ENCODE measurements at places on chromosomes 11 and 22. TPM values are rescaled to one million over a fixed set of nuclear protein-coding genes. Genes with fewer than 3 reads are reported as not detected.

DNA sequence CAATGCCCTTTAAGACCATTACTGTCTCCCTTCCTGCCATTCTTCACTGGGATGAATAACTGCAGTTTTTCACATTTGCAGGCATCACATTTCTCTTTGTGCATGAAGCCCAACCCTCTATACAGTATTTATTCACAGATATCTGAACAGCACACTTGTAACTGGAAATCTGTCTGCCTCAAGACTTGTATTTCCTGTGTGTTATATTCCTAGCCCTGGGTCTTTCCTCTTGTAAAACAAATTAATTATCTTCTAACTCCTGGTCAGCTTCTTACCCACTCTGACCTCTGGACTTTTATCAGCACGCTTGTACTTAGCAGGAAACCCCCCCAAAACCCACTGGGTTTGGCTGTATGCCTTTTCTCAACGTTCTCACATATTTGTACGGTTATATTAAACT lies 2.0 kb downstream of the CSRP3 start:
- no peak for ATAC-seq

The PAMR1 gene
- total RNA-seq = 0.46 TPM

GRCh38 chr11:15909937-15910598 lies 446.3 kb downstream of the SOX6 start:
- no peak for ATAC-seq

GRCh38 chr11:12478743-12479142 lies 101.4 kb downstream of the PARVA start:
- ATAC-seq = no peak

The PDE2A gene
- total RNA-seq = 5.4 TPM

GRCh38 chr11:33737362-33737821 lies 1.2 kb upstream of the CD59 start:
- ATAC-seq = no peak

The KCTD14 gene
- total RNA-seq = 0.87 TPM

DNA sequence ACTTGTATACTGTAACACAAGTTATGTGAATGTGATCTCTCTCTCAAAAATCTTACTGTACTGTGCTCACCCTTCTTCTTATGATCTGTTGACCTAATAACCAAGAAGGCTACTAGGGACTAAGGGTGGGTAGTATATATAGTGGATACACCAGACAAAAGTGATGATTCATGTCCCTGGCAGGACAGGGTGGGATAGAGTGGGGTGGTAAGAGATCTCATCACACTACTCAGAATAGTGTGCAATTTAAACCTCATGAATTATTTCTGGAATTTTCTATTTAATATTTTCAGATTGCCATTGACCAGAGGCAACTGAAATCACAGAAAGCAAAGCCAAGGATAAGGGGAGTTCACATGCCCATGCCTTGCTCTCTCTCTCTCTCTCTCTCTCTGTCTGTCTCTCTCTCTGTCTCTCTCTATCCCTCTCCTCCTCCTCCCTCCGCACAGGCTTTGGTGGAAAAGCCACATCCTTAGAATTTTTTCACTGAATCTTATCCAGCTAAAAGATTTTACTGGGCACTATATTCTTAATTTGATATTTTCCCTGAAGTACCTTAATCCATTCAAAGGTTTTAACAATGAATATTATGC lies 12.0 kb upstream of the STK33 start:
- ATAC-seq = no peak

The LRRC75B gene
- 11.7 TPM for total RNA-seq

GRCh38 chr22:38981992-38982927 lies at the start of gene APOBEC3B:
APOBEC3B (plus strand) TSS chr22:38982347; CDS start chr22:38982454, 107 bp downstream.
- ATAC-seq = peak; percentile 94

The CASP4 gene
- total RNA-seq = not detected

DNA sequence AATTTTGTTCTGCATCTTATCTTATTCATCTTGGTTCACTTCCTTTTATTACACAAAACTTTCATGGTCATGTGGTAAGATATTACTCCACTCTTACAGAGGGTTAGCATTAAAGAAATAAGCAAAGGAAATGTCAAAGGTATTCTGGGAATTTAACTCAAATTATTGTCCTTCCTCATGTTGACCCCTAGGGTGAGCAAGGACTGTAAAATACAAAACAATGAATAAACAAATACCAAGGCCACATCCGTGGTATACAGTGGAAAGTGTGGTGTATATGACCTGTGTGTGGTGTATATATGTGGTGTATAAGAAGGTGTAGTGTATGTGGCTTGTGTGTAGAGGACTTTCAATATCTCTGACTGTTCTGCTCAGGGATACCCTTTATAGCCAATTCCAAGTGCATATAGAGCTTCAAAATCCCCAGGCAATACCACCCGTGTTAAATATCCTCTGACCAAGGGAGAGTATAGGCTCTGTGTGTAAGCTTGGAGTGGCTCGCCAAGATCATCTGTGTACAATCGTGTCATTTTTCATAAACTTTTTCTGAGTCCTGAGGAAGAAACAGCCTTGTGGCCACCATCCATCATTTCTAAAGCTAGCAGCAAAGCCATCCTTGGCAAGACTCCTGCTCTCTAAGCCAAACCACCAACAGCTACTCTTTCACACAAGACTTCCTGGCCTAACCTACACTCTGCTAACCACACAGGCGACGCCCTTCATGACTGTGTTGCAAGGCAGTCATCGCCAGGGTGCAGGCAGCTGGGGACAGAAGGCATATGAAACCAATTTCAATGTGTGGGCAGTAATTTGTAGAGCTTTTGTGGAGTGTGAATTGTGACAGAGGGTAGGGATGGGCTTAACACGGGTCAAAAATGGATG lies 548.0 kb downstream of the ETS1 start:
- peak; percentile 100 for ATAC-seq

The FBXO3 gene
- 21.4 TPM for total RNA-seq

DNA sequence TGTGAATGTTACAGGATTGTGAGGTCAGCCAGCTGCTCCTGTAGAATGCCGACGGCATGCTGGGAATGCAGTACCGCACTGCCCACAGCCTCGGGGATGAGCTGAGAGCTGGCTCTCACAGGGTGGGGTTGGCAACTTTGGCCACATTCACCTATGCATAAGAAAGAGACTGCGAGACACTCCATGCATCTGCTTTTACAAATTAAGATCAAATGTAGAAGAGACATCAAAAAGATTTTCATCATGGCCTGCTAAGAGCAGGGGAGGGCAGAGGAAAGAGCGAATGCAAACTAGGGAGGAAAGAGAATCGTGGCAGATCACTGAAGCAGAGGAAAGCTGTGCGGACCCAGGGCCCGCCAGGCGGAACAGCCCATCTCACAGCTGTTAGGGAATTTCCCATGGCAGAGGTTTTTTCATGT lies 49.8 kb upstream of the SPATA19 start:
- ATAC-seq = peak; percentile 90

DNA sequence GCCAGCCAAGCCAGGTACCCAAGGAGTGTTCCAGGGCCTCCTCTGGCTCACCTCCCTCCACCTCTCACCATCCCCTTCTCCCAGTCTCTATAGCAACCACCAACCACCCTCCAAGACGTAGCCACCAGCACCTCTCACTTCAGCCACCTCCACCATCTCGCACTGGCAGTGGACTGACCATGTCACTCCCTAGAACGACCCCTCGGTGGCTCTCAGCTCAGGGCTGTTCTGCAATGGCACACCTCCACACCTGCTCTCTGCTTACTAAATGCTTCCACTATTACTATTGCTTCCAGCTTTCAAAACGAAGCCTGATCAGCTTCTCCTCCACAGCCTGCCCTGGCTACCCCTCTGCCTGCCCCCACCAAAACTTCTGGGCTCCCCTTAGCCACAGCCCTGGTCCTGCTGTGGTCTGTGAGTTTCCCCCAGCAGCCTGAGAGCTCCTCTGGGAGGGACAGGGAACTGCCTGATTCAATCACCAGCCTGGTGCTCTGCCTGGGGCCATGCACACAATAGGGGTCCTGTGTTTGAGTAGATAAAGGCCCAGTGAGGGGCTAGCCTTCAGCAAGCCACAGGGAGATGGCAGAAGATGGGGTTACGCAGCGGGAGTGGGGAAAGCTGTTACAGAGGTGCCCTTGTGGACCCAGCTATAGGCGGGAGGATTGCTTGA lies 17.5 kb upstream of the CBX7 start:
- no peak for ATAC-seq

The MPZL2 gene
- 1.3 TPM for total RNA-seq

The PANX3 gene
- not detected for total RNA-seq

DNA sequence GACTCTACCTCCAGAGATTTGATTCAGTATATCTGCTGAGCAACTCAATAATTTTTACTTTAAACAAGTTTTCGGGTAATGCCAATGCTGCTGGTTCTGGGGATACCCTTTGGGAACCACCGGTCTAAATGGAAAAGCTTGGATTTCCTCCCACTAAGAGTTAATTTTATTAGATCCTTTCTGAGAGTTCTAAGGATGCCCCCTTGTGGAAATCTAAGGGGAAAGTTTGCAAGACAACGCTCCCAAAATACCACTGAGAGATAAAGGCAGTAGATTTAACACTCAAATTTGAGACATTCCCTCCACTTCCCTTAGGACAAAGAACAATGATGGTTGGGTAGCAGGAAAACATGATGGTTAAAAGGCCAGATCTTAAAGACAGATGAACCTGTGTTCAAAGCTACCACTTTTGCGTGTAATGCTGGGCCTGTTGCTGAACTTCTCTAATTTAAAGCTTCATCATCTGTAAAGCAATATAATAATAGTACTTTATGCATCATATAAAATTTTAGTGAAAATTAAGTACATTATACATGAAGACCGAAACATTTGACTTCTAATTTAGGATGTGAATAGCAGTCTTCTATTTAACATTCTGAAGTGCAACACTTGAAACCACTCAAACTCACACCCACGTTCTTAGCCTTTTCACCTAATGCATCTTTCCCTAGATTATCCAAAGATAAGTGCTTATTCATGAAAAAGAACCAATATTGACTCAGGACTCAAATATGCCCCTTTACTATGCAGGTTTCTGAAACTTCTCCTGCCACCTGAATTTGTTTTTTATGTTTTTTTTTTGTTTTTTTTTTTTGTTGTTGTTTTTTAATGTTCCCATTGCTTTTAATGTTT lies 110.1 kb upstream of the LUZP2 start:
- no peak for ATAC-seq

DNA sequence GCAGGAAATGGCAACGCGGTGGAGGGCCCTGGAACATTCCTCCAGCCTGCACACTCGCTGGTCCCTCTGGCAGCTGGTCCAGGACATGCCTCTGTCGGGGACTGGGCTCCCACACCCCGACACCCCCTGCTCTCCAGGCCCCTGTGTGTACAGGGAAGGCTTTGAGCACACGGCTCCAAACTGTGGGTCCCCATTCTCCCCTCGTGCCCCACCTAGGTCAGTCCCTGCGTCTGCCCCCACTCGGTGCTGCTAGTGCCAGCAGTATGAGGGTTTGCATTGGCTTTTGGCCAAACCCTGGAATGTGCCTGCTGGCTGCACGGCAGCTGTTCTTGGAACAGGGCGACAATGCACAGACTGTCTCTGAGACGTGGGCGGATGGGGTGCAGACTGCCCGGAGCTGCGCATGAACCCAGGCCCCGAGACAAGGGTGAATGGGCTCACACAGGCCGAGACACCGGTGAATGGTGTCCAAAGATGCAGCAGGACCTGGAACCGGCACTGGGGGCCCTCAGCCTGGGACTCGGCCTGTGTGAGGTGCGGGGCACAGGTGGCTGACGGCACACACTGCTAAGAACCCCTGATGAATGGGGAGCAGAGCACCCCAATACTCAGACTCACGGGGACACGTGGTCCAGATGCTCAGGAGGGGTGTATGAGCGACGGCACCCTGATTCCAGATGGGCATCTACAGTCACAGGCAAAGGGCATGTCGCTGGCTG lies 7.5 kb upstream of the SYT8 start:
- ATAC-seq = peak; percentile 46

DNA sequence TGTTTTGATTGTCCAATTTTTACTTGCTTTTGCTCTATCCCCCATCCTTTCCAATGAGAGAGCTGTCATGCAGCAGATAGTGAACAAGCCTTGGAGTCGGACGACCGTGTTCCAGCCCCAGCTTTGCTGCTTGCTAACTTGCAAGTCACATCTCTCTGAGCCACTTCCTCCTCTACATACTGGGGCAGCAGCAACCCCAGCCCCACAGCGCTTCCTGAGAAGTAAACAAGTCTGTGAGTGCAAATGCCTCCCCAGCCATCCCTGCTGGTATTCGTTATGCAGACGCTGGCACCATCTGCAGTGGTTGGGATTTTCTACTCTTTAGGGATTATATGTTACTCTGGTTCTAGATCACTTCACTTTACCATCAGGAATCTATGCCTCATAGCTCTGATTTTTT lies 35.0 kb downstream of the TPBGL start:
- ATAC-seq = no peak

GRCh38 chr11:45082744-45083543 lies 63.5 kb upstream of the PRDM11 start:
- no peak for ATAC-seq

GRCh38 chr11:57353036-57353435 lies 14.9 kb downstream of the P2RX3 start:
- ATAC-seq = no peak

GRCh38 chr11:33529461-33529860 lies 171.2 kb downstream of the C11orf91 start:
- no peak for ATAC-seq

The TCN1 gene
- total RNA-seq = not detected

GRCh38 chr11:121372028-121372427 lies 79.5 kb downstream of the SC5D start:
- ATAC-seq = no peak

GRCh38 chr11:1238767-1239595 lies 16.1 kb downstream of the MUC5B start:
- no peak for ATAC-seq

DNA sequence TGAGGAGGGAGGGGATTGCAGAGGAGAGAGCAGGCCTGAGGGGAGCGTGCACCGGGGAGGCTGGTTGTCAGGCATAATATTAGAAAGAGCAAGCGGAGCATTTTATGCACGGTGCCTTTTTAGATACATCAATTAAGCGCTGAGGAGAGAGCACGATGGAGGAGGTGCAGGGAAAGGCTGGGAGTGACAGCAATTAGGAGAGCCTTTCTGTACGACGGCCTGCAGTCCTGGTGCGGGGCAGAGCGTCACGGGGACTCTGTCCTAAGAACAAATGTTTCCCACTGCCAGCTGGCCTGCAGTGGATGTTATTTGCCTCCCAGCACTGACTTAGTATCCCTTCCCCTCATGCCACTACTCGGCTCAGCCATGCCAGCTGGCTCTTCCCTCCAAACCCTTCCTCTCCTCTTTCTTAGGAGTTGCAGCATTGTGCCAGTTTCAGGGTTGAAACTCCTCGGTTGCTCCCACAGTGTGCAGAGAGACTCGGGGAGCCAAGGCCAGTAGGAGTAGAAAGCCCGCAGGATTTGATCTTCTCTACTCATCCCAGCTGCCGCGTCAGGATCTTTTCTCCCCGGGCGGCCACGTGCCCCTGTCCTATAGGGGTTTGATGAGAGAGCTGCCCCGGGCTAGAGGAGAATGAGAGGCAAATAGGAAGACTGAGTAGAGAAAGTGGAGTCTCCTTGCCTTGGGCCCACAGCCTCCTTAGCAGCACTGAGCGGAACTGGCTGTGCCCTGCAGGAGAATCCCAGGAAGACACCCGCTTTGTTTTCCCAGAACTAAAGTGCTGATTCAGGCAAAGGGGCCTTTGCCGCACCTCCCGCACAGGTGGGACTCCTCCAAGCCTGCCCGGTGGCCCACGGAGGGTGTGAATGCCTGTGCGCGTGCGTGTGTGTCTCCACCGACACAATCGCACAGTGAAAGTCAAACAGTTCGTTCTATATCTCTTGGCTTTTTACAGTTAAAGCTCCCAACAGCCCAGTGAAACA lies 875.3 kb downstream of the NTM start:
- ATAC-seq = no peak
